Fibroblast of the aortic adventitia (primary cell): ENCODE measurements at places on chromosomes 5 and 9. TPM values are rescaled to one million over a fixed set of nuclear protein-coding genes. Genes with fewer than 3 reads are reported as not detected.

The CTXN3 gene
- not detected in 2 replicates for total RNA-seq

The ENTREP1 gene
- 0.18 and 0.41 TPM in 2 replicates for total RNA-seq

The EMB gene
- total RNA-seq = 0.16 and 13.2 TPM in 2 replicates

The FOXD4L4 gene
- 0.09 TPM in 1 of 2 replicates, not detected in the other for total RNA-seq

The ANKRD18A gene
- 0.09 TPM in 1 of 2 replicates, not detected in the other for total RNA-seq

The SH2D3C gene
- 0.18 and 6.0 TPM in 2 replicates for total RNA-seq

The LRRC19 gene
- total RNA-seq = not detected in 2 replicates

The TEX48 gene
- not detected in 2 replicates for total RNA-seq

The IL5 gene
- not detected in 2 replicates for total RNA-seq

The NEURL1B gene
- total RNA-seq = 1.3 and 2.5 TPM in 2 replicates

The CFAP90 gene
- not detected in 2 replicates for total RNA-seq

The MARVELD2 gene
- total RNA-seq = 0.63 and 0.65 TPM in 2 replicates

The CCL21 gene
- not detected in 2 replicates for total RNA-seq

The ASTN2 gene
- 3.5 and 5.6 TPM in 2 replicates for total RNA-seq

The HTR1A gene
- not detected in 2 replicates for total RNA-seq

The PTGDS gene
- 27.6 and 32.8 TPM in 2 replicates for total RNA-seq

The DMRT3 gene
- not detected in 2 replicates for total RNA-seq

The SAXO1 gene
- total RNA-seq = 0.08 and 0.18 TPM in 2 replicates

The CEL gene
- 0.27 TPM in 1 of 2 replicates, not detected in the other for total RNA-seq

The MAP1B gene
- total RNA-seq = 130 and 401 TPM in 2 replicates

The PDLIM4 gene
- 37.3 and 41.8 TPM in 2 replicates for total RNA-seq

The MATR3 gene
- total RNA-seq = 274 and 438 TPM in 2 replicates

The SPATA31E1 gene
- not detected in 2 replicates for total RNA-seq

The SPINK4 gene
- not detected in 2 replicates for total RNA-seq

The OR1Q1 gene
- 0.81 TPM in 1 of 2 replicates, not detected in the other for total RNA-seq

The F2RL1 gene
- total RNA-seq = 3.1 and 35.1 TPM in 2 replicates

The ZDHHC11 gene
- 0.36 and 0.65 TPM in 2 replicates for total RNA-seq

The ENTPD2 gene
- total RNA-seq = 0.09 TPM in 1 of 2 replicates, not detected in the other

The GNAQ gene
- 58.0 and 104 TPM in 2 replicates for total RNA-seq

The SNCAIP gene
- total RNA-seq = 0.18 and 0.57 TPM in 2 replicates

The OSMR gene
- total RNA-seq = 57.2 and 96.7 TPM in 2 replicates

The DDX4 gene
- total RNA-seq = not detected in 2 replicates

The RAI14 gene
- total RNA-seq = 85.9 and 100 TPM in 2 replicates

The NAA35 gene
- 25.9 and 47.0 TPM in 2 replicates for total RNA-seq

The TICAM2 gene
- 9.1 and 19.1 TPM in 2 replicates for total RNA-seq

The C5 gene
- 2.9 and 13.8 TPM in 2 replicates for total RNA-seq

The SH3TC2 gene
- total RNA-seq = 1.6 and 4.1 TPM in 2 replicates

The LCN1 gene
- total RNA-seq = not detected in 2 replicates

The PAIP2 gene
- 70.9 and 77.3 TPM in 2 replicates for total RNA-seq

The DELE1 gene
- total RNA-seq = 50.9 and 59.0 TPM in 2 replicates

The AHRR gene
- total RNA-seq = 8.8 and 31.9 TPM in 2 replicates

The C9orf152 gene
- total RNA-seq = 0.16 TPM in 1 of 2 replicates, not detected in the other

The KIF12 gene
- not detected in 2 replicates for total RNA-seq

The LRRC26 gene
- total RNA-seq = not detected in 2 replicates

The ECSCR gene
- 0.36 and 1.1 TPM in 2 replicates for total RNA-seq

The FIBCD1 gene
- total RNA-seq = 0.27 TPM in 1 of 2 replicates, not detected in the other

The PROB1 gene
- 0.99 and 1.8 TPM in 2 replicates for total RNA-seq

The MARCOL gene
- not detected in 2 replicates for total RNA-seq

The PCDHGA2 gene
- 2.5 and 3.9 TPM in 2 replicates for total RNA-seq
